ENCODE measurements at places on chromosomes 3 and 15. TPM values are rescaled to one million over a fixed set of nuclear protein-coding genes. Genes with fewer than 3 reads are reported as not detected.
A peak's percentile ranks its signal among the peaks of the same experiment; 100 is the strongest.

The TLR9 gene
- total RNA-seq: 0.62 TPM

The ROPN1 gene
- not detected for total RNA-seq

The FHIT gene
- total RNA-seq: 20.2 TPM

- H3K4me1 ChIP-seq: no peaks in the 10 kb centered on the region
- no peaks in the 10 kb centered on the region for H3K27me3 ChIP-seq
- no peaks in the 10 kb centered on the region for H3K36me3 ChIP-seq
- DNase-seq: no peak
These were observed 809.7 kb downstream of the NR2F2 start for GRCh38 chr15:97140216-97140615.

DNA sequence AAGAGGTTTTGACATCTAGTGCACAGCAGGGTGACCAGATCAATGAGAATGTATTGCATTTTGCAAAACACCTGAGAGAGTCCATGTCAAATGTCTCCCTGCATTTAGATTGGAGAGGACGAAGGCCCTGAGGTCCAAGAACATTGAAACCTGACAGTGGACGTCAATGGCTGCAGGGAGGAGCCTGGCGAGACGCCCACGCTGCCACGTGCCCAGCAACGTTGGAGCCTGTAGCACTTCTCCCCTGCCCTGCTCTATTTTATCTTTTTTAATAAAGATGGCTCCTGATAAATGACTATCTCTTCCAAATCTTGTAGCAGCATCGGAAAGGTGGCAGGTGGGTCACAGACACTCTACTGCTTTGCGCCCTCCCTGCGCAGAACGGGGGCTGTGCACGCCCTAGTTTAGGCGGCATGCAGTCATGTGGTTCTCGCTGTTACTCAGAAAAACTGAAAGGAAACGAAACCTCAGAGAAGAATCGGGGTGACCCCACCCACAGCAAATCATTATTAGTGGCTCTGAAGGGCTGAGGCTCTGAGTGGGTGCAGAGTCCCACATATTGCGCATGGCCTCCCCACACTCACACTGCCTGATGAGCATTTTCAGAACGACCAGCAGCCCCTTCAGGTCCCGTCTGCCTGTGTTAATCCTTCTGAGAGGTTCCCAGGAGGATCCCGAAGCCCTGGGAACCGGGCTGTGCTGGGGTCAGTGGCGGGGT, 62.5 kb upstream of the TAMM41 start:
- peaks cover 2% of the 10 kb centered on the region for H3K27me3 ChIP-seq
- H3K36me3 ChIP-seq: no peaks in the 10 kb centered on the region
- no peak for DNase-seq
- no peaks in the 10 kb centered on the region for H3K4me1 ChIP-seq

GRCh38 chr3:114375608-114376421, 82.0 kb downstream of the TIGIT start:
- no peaks in the 10 kb centered on the region for H3K4me1 ChIP-seq
- peaks cover 6% of the 10 kb centered on the region for H3K36me3 ChIP-seq
- H3K27ac ChIP-seq: no peak overlapping the region
- H3K4me3 ChIP-seq: no peak overlapping the region

GRCh38 chr3:40801284-40801741, 276.6 kb downstream of the ZNF621 start:
- no peaks in the 10 kb centered on the region for H3K4me1 ChIP-seq
- H3K4me3 ChIP-seq: no peak overlapping the region

GRCh38 chr3:38125305-38126120, 11.4 kb downstream of the ACAA1 start:
- H3K36me3 ChIP-seq: peaks cover 28% of the 10 kb centered on the region
- H3K27ac ChIP-seq: no peak overlapping the region
- DNase-seq: no peak
- H3K4me1 ChIP-seq: no peaks in the 10 kb centered on the region
- no peak overlapping the region for H3K4me3 ChIP-seq

DNA sequence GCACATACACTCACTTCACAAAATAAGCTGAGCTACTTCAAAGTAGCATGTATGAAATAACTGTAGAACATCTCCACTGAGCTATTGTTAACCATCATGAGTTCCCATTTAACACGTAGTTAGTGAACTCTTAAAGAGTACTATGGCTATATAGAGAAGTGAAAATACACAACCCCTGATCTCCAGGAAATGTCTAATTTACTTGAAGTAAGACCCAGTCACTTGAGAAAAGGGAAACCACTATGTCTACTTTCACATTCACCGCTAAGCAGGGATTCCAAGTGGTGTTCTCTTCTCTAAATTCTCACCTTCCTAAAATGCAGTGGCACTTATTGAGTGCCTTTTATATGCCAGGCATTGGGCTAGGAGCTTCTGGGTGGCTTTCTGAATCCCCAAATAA, 35.0 kb upstream of the COLQ start:
- no peak for DNase-seq
- H3K27me3 ChIP-seq: no peaks in the 10 kb centered on the region
- no peak overlapping the region for H3K4me3 ChIP-seq
- H3K4me1 ChIP-seq: peaks cover 16% of the 10 kb centered on the region

- H3K36me3 ChIP-seq: no peaks in the 10 kb centered on the region
- H3K27ac ChIP-seq: no peak overlapping the region
- no peaks in the 10 kb centered on the region for H3K4me1 ChIP-seq
- DNase-seq: no peak
These were observed 70.6 kb upstream of the SLC25A36 start for GRCh38 chr3:140871022-140871421.

DNA sequence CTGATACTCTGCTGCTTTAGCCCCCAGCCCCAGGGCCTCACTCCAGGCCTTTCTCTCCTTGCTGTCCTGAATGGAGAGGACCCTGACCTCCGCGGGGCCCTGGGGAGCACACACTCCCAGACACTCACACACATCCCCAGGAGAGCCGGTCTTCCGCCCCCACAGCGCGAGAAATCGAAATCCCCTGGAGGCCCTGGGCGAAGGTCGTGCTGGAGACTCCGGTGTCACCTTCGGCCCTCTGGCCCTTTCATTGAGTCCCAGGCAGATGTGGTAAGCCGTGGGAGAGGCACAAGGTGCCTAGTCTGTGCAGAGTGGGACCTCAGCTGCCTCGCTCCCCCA, 848 bp upstream of the GOLGA8B start:
- H3K36me3 ChIP-seq: peaks cover 1% of the 10 kb centered on the region
- H3K4me3 ChIP-seq: peak overlapping the region; percentile 85
- peaks cover 39% of the 10 kb centered on the region for H3K4me1 ChIP-seq

DNA sequence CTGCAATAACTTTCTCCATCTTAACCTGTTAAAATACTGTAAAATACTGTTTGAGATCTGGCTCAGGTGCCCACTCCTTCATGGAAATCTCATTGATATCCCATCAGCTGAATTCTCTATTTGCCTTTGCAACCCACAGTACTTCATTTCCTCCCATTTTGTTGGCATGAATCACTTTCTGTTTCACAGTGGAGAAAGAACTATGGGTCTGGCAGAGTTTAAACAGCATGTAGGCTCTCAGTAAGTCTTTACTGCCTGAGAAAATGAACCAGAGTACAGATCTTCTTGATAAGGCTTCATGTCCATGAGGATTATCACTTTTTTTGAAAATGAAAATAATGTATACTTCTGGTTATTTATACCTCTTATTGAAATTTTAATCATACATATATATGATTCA, 245.9 kb downstream of the NAALADL2 start:
- no peak overlapping the region for H3K4me3 ChIP-seq
- H3K36me3 ChIP-seq: no peaks in the 10 kb centered on the region
- DNase-seq: no peak
- H3K27ac ChIP-seq: no peak overlapping the region
- H3K27me3 ChIP-seq: no peaks in the 10 kb centered on the region

- peaks cover 16% of the 10 kb centered on the region for H3K27me3 ChIP-seq
- no peak for DNase-seq
- no peak overlapping the region for H3K4me3 ChIP-seq
- H3K4me1 ChIP-seq: no peaks in the 10 kb centered on the region
These were observed 172.5 kb downstream of the MTHFS start for GRCh38 chr15:79724312-79724711.

DNA sequence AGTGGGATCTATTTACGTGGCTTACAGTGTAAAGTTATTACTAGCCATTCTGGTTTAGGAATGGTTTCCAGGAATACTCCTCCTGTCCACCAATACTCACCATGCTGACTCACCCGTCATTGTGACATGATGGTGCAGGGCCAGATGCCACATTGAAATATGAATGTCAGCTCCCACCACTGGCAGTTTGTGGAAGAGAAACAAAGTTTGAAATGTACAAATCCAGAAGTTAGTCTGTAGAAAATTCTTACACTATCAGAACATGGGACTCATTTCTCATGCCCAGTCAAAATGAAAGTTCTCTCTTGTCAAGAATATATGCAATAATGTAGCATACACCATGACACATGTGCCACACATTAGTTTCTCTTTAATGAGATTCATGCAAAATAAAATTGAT, 14.4 kb upstream of the TSPAN3 start:
- no peaks in the 10 kb centered on the region for H3K27me3 ChIP-seq
- H3K4me3 ChIP-seq: no peak overlapping the region
- DNase-seq: peak; percentile 38
- no peak overlapping the region for H3K27ac ChIP-seq
- H3K4me1 ChIP-seq: peaks cover 24% of the 10 kb centered on the region

GRCh38 chr15:38991126-38991525, 426.5 kb upstream of the RASGRP1 start:
- no peak overlapping the region for H3K4me3 ChIP-seq
- H3K27ac ChIP-seq: no peak overlapping the region
- H3K4me1 ChIP-seq: no peaks in the 10 kb centered on the region
- DNase-seq: no peak

DNA sequence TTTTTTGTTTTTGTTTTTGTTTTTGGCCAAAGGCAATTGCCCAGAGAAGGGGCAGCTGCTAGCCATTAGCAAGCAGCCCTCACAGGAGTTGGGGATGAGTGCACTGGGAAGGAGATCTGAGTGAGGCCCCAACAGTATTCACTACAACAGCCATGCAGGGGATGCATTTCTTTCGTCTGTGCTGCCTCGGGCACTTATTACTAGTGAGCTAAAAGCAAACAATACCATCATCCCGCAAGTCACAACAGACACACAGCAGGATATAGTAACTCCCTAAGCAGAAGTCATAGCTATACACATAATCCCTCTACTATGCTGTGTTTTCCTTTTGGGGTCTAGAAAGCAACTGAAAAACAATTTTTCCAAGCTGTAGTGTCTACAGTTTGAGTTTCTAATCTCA, 27.2 kb downstream of the CRTAP start:
- no peaks in the 10 kb centered on the region for H3K27me3 ChIP-seq
- no peak for DNase-seq
- peaks cover 18% of the 10 kb centered on the region for H3K36me3 ChIP-seq
- no peak overlapping the region for H3K27ac ChIP-seq
- H3K4me1 ChIP-seq: no peaks in the 10 kb centered on the region

DNA sequence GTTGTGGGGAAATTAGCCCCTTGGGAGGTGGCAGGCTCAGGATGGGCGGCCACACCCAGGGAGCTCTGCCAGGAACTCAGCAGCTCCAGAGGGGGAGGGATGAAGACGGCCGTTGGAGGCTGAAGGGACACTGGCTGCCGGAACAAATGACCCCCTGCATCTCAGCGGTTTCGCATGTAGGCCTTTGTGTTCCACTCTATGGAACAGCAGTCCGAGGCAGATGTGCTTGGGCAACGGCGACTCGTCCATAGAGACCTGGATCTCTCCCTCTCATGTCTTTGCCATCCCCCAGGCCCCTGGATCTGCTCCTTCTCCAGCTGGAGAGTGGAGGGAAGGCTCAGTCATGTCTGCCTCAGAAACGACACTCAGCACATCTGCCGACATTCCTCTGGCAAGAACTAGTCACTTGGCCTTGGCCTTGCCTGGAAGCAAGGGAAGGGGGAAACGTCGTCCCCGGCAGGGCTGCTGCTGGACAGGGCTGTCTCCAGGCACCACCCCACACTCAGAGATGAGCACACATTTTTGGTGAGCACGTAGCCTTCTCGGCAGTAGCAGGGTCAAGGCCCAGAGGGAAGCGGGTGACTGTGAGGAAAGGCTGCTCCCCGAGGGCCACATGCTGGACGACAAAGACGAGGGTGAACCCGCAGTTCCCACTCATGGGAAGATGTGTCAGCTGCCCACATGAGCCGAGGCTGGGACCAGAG, 83.8 kb downstream of the ASB7 start:
- H3K27me3 ChIP-seq: peaks cover 6% of the 10 kb centered on the region
- peaks cover 2% of the 10 kb centered on the region for H3K36me3 ChIP-seq
- no peak for DNase-seq
- H3K4me1 ChIP-seq: no peaks in the 10 kb centered on the region
- no peak overlapping the region for H3K27ac ChIP-seq
- no peak overlapping the region for H3K4me3 ChIP-seq

DNA sequence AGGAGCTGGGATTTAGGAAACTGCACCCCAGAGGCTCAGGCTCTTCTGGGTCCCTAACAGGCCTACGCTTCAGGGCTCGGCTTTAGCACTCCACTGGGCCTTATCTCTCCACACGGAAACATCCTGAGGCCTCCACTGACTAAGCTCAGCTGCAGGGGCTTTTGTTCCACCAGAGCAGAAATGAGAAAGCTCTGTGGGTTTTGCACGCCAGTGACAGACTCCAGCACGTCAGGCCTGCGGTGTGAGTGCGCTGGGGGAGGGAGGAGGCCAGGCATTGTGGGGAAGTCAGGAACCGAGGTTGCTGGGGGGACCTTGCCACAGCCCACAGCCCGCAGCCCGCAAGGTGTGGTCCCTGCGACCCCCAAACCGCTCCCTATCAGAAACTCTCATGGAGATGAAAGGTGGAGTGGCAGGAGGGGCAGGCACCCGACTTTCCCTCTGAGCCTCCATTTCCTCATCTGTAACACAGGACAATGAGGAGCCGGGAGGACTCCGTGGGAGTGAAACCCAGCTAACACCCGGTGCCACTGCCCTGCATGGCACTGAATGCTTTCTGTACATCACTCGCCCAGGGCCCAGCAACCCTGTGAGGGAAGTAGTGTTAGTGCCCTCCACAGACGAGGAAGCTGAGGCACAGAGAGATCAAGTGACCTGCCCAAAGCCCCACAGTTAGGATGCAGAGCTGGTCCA, 106.5 kb downstream of the TPRA1 start:
- no peaks in the 10 kb centered on the region for H3K36me3 ChIP-seq
- H3K4me3 ChIP-seq: no peak overlapping the region
- H3K27ac ChIP-seq: no peak overlapping the region
- peaks cover 13% of the 10 kb centered on the region for H3K4me1 ChIP-seq
- H3K27me3 ChIP-seq: peaks cover 31% of the 10 kb centered on the region
- DNase-seq: peak; percentile 73

- H3K27ac ChIP-seq: no peak overlapping the region
- H3K27me3 ChIP-seq: peaks cover 15% of the 10 kb centered on the region
- no peaks in the 10 kb centered on the region for H3K36me3 ChIP-seq
- DNase-seq: no peak
- H3K4me1 ChIP-seq: no peaks in the 10 kb centered on the region
These were observed 7.1 kb upstream of the TMEM207 start for GRCh38 chr3:190456770-190457169.
